Liver (tissue), 10 donors: ENCODE measurements at places on chromosomes 12 and 14. TPM values are rescaled to one million over a fixed set of nuclear protein-coding genes. Genes with fewer than 3 reads are reported as not detected.

GRCh38 chr12:20436316-20436715 lies 68.0 kb downstream of the PDE3A start:
- no peak overlapping the region for H3K4me3 ChIP-seq
- H3K27me3 ChIP-seq: no peaks in the 10 kb centered on the region
- no peak for DNase-seq
- H3K36me3 ChIP-seq: no peaks in the 10 kb centered on the region

DNA sequence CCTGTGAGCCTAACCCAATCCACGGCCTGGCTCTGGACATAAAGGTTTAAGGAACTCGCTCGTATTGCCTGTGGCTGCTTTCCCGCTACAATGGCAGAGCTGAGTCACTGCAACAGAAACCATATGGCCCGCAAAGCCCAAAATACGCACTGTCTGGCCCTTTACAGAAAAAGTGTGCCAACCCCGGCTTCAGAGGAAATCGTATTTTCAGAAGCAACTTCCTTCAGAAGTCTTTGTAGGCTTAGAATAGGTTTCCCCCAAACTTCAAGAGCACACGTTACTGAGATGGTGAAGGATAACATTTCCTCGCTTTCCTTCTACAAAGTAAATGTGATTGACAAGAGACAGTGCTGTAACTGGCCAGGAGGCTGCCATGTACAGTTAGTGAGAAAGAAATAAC lies 34.8 kb upstream of the TESC start:
- no peaks in the 10 kb centered on the region for H3K27me3 ChIP-seq
- H3K4me1 ChIP-seq: no peaks in the 10 kb centered on the region
- no peak overlapping the region for H3K4me3 ChIP-seq
- H3K36me3 ChIP-seq: no peaks in the 10 kb centered on the region
- DNase-seq: no peak
- no peak overlapping the region for H3K27ac ChIP-seq

DNA sequence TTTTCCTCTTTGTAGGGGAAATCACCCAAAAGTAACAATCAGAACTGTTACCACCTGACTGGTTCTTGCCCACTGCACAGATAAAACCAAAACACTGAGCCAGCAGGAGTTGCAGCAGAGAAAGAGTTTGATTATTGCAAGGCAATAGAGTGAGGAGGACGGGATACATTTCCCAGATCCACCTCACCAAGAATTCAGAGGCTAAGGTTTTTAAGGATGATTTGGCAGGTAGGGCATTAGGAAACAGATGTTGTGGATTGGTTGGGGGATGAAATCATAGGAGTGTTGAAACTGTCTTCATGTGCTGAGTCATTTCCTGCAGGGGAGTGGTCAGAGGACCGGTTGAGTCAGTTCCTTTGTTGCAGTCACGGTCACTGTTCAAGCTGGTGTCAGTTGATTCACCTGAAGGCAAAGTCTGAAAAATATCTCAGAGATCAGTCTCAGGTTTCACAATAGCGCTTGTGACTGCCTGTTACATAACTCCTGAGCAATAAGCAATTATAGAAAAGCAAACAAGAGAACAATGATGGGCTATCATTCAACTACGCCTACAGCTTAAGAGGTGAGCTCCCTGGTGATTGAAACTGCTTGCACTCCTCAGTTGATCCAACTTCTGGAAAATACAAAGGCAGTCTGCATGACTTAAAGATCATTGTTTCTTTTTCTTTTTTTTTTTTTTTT lies 20.3 kb upstream of the AMN1 start:
- peak overlapping the region; percentile 81 for H3K27ac ChIP-seq
- no peak overlapping the region for H3K4me3 ChIP-seq
- no peaks in the 10 kb centered on the region for H3K4me1 ChIP-seq
- DNase-seq: no peak
- no peaks in the 10 kb centered on the region for H3K27me3 ChIP-seq

DNA sequence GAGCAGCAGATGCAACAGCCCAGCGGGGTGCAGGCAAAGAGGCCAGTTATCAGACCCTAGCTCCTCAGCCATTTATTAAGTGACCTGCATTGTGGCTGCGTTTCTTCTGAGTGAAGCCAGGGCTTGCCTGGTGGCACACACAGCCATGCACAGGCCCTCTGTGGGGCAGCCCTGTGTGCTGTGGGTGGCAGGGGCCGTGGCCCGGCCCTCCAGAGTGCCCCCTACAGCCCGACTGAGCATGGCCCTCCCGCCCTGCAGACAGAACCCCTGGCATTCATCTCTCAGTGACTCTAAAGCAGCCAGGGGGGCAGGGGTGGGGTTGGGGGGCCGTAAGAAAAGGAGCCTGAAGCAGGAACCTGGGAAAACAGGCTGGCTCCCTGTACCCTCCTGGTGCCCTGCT lies 226.0 kb upstream of the PWP1 start:
- no peak overlapping the region for H3K27ac ChIP-seq
- DNase-seq: no peak
- no peak overlapping the region for H3K4me3 ChIP-seq
- no peaks in the 10 kb centered on the region for H3K4me1 ChIP-seq
- H3K27me3 ChIP-seq: no peaks in the 10 kb centered on the region
- no peaks in the 10 kb centered on the region for H3K36me3 ChIP-seq

- H3K4me3 ChIP-seq: no peak overlapping the region
- H3K27me3 ChIP-seq: no peaks in the 10 kb centered on the region
- H3K36me3 ChIP-seq: no peaks in the 10 kb centered on the region
- H3K4me1 ChIP-seq: peaks cover 7% of the 10 kb centered on the region
- H3K27ac ChIP-seq: no peak overlapping the region
Observed at GRCh38 chr14:101454229-101454628, 107.1 kb upstream of the DIO3 start.

DNA sequence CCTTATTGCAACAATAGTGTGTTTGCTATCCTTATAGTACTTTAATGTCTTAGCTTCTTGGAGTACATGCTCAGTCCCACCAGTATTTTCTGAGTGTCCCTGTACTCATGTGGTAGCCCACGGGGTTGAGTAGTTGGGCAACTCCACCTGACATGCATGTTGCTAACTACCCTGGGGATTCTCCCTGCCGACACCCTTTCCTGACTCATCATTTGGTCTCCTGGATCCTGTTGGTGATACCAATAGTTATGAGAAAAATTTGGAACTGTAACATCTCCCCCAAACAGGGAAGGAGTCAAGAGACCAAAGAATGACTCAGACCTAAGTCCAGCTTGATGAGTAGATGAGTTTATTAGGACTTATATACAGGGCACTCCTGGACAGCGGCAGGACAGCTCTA lies 101.6 kb downstream of the BRMS1L start:
- no peaks in the 10 kb centered on the region for H3K4me1 ChIP-seq
- H3K36me3 ChIP-seq: no peaks in the 10 kb centered on the region
- no peak overlapping the region for H3K4me3 ChIP-seq
- no peaks in the 10 kb centered on the region for H3K27me3 ChIP-seq

DNA sequence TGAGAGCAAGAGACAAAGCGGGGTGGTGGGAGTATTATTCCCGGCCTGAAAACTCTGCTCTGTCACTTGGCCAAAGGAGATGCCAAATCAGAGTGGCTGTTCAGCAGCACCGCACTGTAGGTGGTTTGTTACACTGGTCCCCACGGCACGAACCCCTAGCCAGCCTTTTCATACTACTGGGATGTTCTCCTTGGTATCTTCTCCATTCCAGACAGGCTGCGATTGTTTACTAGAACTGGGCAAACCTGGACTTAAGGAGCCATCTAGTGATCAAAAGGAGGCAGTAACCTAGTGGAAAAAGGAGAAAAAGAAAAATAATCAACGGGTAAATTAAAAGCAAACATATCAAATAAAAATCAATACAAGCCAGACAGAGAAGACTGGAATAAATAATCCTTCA lies 58.9 kb upstream of the TMTC2 start:
- no peaks in the 10 kb centered on the region for H3K4me1 ChIP-seq
- no peak overlapping the region for H3K4me3 ChIP-seq
- no peak overlapping the region for H3K27ac ChIP-seq
- H3K36me3 ChIP-seq: no peaks in the 10 kb centered on the region

GRCh38 chr14:102374264-102374663 lies 11.5 kb downstream of the TECPR2 start:
- no peak for DNase-seq
- H3K36me3 ChIP-seq: no peaks in the 10 kb centered on the region
- no peaks in the 10 kb centered on the region for H3K27me3 ChIP-seq
- no peak overlapping the region for H3K4me3 ChIP-seq
- no peak overlapping the region for H3K27ac ChIP-seq

DNA sequence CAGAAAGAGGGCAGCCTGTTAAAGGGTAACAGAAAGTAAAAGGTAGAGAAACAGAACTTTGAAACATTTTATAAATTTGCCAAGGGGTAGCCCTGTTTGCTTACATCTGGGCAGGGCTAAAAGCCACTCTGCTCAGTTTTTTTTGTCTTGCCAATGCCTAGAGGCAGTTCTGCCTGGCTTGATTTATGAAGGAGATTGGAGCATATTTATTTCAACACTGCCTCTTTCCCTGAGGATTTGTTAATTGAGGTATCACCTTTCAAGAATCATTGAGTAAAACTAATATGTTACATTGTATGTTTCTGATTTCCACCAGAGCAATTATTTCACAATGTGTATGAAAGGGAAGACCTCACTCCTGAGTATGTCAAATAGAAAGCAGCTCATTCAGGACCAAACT lies 160.8 kb downstream of the GXYLT1 start:
- H3K36me3 ChIP-seq: no peaks in the 10 kb centered on the region
- no peak for DNase-seq
- H3K27me3 ChIP-seq: no peaks in the 10 kb centered on the region
- H3K27ac ChIP-seq: no peak overlapping the region
- no peak overlapping the region for H3K4me3 ChIP-seq

GRCh38 chr12:55694188-55694515 lies 13.6 kb downstream of the ITGA7 start:
- no peaks in the 10 kb centered on the region for H3K27me3 ChIP-seq
- no peak for DNase-seq
- H3K27ac ChIP-seq: no peak overlapping the region
- H3K36me3 ChIP-seq: no peaks in the 10 kb centered on the region
- no peaks in the 10 kb centered on the region for H3K4me1 ChIP-seq

DNA sequence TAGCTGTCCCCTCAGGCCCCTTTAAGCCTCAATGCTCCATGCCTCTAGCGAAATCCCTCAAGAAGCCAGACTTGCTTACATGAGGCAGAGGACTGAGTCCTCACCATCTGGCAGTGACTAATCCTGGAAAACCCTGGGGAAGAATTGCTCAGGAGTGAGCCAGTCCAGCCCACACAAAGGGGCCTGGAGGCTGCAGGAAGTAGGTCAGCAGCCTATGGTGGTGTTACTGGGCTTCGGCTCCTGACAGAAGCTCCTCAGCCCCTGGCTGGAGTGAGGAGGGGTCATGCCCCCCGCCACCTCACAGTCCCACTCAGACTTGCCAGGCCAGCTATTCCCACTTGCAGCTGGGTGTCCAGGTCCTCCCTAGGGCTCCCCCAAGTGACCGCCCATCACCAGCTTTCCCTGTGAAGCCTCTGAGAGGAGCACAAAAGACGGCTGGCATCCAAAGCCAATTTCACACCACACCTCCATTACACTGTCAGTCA lies 250.5 kb downstream of the DPF3 start:
- no peak for DNase-seq
- H3K27ac ChIP-seq: no peak overlapping the region
- no peak overlapping the region for H3K4me3 ChIP-seq
- H3K27me3 ChIP-seq: no peaks in the 10 kb centered on the region
- no peaks in the 10 kb centered on the region for H3K4me1 ChIP-seq
- no peaks in the 10 kb centered on the region for H3K36me3 ChIP-seq

- no peak overlapping the region for H3K4me3 ChIP-seq
- no peaks in the 10 kb centered on the region for H3K36me3 ChIP-seq
- H3K27me3 ChIP-seq: peaks cover 10% of the 10 kb centered on the region
- H3K27ac ChIP-seq: no peak overlapping the region
- H3K4me1 ChIP-seq: peaks cover 22% of the 10 kb centered on the region
- no peak for DNase-seq
Observed at GRCh38 chr12:57734591-57734990, 4.0 kb downstream of the AGAP2 start.

DNA sequence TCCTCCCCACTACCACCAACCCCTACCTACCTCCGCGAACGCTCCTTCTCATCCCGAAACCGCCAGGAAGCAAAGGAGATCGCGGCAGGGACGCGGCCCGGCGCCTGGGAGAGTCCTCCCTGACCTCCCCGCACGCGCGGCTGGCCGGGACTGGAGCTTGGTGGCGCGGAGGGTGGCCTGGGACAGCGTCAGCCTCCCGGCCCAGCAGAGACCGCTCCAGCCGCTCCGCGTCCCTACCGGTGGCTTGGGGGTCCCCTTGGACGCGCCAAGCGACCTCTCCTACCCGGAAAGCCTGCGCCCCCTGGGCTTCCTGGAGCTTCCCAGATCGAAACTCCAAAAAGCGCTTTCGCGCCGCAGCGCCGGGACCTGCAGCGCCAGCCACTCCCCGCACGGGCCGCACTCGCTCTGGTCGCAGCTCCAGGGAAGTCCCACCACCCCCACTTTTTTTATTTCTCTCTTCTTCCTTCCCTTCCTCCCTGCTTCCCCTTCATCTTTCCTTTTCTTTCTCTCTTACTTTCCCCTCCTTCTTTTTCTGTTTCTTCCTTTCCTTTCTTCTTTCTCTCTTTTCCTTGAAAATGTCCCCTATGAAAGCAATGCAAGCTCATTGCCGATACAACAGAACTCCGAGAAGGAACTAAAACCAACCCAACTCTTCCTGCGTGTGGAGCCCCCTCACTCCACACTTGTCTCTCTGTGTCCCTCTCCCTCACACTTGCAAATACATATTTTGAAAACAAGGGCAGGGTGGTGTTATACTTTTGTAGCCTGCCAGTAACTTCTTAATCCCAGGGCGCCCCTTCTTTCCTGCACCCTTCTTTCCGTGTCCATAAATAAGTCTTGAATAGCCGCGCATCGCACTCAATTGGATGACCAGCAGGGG lies 3.8 kb downstream of the DIO3 start:
- peaks cover 26% of the 10 kb centered on the region for H3K27me3 ChIP-seq
- DNase-seq: no peak
- no peaks in the 10 kb centered on the region for H3K36me3 ChIP-seq

GRCh38 chr12:113862590-113863454 lies 103.3 kb downstream of the RBM19 start:
- no peaks in the 10 kb centered on the region for H3K36me3 ChIP-seq
- H3K4me3 ChIP-seq: no peak overlapping the region
- no peaks in the 10 kb centered on the region for H3K27me3 ChIP-seq
- H3K4me1 ChIP-seq: no peaks in the 10 kb centered on the region

GRCh38 chr14:80202888-80203562 lies 8.3 kb downstream of the DIO2 start:
- no peaks in the 10 kb centered on the region for H3K27me3 ChIP-seq
- no peaks in the 10 kb centered on the region for H3K36me3 ChIP-seq
- no peak overlapping the region for H3K4me3 ChIP-seq
- no peak overlapping the region for H3K27ac ChIP-seq
- no peak for DNase-seq

- H3K27me3 ChIP-seq: no peaks in the 10 kb centered on the region
- DNase-seq: no peak
- H3K36me3 ChIP-seq: no peaks in the 10 kb centered on the region
- no peaks in the 10 kb centered on the region for H3K4me1 ChIP-seq
- H3K4me3 ChIP-seq: no peak overlapping the region
Observed at GRCh38 chr12:49901026-49901425, 2.7 kb downstream of the FAIM2 start.

GRCh38 chr12:57614948-57615500 lies 3.8 kb downstream of the ARHGEF25 start:
- H3K4me3 ChIP-seq: no peak overlapping the region
- H3K27me3 ChIP-seq: peaks cover 2% of the 10 kb centered on the region
- DNase-seq: no peak
- no peaks in the 10 kb centered on the region for H3K36me3 ChIP-seq

Gene CD4
- total RNA-seq: 22.5 TPM

Gene CEP170B
- total RNA-seq: 3.4 TPM

Gene VRK1
- total RNA-seq: 50.4 TPM

Gene INSM2
- total RNA-seq: not detected

Gene TGFB3
- total RNA-seq: 5.8 TPM

Gene TAS2R20
- 1.4 TPM for total RNA-seq

Gene CCDC177
- total RNA-seq: not detected

Gene BMP4
- total RNA-seq: 2.1 TPM

Gene RPS6KL1
- total RNA-seq: 5.8 TPM
